ENCODE measurements at places on chromosomes 6 and 20.

GRCh38 chr6:41492261-41492891 lies 53.8 kb upstream of the FOXP4 start:
- no peak for DNase-seq

DNA sequence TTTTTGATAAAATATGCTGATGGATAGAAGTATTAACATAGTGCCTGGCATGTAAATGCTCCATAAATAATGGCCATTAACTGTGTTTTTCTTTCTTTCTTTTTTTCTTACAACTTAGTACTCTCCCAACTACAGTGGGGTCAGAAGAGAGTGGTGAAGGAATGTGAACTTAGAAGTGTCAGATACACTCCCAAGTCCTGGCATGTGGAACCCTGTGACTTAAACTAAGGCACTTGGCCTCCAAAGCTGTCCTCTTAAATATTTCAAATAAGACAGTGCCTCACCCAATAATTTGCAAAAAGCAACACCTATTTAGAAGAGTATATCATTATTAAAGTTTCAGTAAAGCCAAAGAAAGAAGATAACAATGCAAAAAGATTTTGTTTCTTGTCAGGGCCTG lies 129.1 kb upstream of the NUP153 start:
- no peak for DNase-seq

DNA sequence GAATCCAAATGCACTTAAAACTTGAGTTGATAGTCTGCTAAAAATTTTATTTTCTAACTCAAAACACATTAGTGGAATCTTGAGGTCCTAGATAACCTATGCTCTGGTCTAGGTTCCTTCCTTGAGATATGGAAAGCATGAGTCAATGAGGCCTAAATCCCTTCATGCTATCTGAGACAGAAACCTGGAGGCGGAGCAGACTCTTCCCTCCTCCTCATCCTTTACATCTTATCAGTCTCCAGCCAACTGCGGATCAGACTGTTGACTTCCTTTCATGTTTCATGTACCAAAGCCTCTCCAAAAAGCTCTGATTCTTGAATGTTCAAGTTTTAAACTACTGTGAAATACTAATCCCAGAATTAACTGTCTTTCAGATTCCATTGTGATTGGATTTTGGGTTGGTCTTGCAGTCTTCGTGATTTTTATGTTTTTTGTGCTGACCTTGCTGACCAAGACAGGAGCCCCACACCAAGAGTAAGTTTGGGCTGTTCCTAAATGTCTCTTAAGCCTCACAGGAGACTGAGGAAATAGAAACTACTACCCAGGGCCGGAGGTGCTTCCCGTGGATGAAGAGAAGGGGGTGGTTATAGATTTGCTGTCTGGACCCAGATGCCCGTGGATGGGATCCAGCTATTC lies 29.1 kb downstream of the MRAP2 start:
- DNase-seq: no peak

DNA sequence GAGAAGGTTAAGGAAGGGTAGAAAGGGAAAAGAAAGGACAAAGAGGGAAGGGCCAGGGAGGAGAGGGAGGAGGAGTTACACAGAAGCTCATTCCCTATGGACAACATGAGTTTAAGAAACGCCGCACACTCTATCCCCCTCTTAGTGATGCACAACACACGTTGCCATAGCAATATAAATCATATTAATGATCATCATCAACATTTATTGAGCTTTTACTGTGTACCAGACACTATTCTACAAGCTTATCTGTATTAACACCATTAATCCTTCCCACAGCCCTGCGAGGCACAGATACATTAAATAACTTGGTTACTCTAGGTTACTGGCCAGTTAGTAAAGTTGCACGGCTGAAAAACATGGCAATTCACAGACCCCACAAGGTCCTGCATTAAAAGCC lies 234.8 kb downstream of the PTPRT start:
- DNase-seq: no peak

GRCh38 chr6:149614337-149614736 lies 34.2 kb downstream of the KATNA1 start:
- no peak for DNase-seq

DNA sequence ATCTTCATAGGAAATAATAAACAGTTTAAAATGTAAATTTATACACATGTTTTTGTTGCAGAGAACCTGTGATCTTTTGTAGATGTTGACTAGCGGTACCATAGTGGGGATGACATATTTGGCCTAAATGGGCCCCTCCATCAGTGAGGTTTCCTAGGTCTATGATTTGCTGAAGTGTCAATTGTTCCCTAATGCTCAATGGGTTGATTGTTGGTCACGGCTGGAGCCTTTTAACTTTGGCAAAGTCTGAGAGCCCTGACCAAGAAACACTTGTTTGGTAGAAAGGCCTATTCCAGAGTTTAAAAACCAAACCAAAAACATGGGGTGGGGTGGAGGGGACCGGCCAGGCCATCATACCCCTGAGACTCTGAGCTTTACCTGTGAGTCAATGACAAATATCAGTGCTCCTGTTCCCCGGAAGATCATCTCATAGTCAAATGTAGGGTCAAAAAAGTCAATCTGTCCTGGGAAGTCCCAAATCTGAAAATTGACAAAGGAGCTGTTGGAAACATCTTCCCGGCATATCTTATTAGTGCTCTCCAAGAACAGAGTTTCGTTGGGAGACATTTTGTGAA lies 25.1 kb downstream of the RRAGD start:
- DNase-seq: no peak

DNA sequence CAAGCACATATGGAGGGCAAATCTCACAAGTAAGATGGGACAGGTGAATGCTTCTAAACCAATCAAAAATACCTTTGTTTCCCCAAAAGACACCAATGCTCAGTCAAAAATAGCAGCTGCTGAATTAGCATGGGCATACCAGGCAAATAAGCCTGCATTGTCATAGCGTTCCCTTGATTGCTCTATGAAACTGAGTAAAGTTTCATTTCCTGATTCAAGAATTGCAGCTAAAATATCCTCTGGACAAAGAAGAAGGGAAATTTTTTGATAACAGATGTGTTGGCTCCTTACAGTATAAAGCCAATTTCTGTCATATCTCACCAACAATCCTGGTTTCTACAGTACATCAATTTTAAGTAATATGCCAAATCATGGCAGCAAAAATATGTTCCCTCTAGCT lies 3.3 kb upstream of the TMEM14A start:
- no peak for DNase-seq

DNA sequence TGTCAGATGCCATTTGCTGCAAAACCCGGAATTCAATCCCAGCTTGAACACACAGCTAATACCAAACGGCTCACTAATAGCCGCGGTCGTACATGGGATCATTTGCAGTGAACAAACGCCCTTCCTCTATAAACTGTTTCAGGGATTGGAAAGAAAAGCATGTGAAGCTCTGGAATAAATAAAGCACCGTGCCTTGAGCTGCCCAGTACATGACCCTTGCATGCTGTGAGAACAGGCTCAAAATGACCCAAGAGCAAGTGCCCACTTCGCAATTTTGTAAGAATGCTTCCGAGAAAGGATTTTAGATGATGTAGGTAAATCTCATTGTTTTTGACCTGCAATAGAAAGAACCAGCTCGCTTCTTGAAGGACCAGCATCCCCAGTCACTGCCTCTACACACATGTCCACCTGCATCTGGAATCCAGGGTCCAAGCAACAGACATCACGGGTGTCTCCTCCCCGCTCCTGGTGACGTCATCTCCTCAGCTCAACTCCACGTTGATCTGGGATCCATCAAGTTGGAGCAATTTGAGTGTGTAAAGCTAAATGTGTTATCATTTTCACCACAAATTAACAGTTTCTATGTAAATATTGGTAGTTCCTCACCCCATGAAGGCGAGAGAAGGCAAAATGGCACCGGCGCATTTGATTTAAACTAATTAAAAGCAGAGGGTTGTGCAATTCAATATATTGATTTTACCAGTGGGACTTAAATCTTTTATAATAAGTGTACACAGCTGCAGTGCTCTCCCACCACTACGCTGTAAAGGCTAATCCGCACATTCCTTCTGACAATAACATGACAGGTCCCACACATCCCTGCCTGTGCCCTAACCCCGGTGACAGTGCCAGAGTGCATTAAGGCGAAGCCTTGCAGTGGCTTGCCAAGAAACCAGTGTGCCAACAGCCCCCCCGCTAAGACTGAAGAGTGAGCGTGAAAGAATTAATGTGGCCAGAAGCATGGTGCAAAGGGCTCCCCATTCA lies 6.2 kb downstream of the BMP7 start:
- DNase-seq: no peak

- DNase-seq: no peak
These were observed 62.0 kb downstream of the ZFP64 start for GRCh38 chr20:52129611-52130010.

- DNase-seq: no peak
These were observed 29.8 kb downstream of the APCDD1L start for GRCh38 chr20:58485393-58485792.

GRCh38 chr20:19976595-19977372 lies 40.4 kb upstream of the NAA20 start:
- peak; percentile 68 for DNase-seq
